ENCODE measurements at places on chromosomes 3 and 15.

DNA sequence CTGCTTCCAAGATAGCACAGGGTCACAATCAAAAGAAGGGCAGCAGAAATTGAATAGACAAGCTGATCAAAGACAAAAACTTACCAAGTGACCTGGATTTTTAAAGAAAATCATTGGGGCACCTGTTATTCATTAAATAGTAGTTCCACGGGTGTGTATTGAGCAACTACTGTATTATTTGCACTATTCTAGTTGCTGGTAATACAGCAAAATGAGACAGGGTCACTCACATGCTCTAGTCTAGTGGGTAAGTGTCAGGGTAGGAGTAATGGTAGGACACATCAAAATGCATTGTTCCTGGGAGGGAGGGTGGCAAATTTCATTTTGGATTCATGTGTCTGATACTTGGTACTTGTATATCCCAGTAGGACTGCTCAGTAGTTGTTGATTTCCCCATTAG is 127.9 kb downstream of the SQOR start:
- no peak for DNase-seq

GRCh38 chr3:127373441-127374085 is 85.7 kb upstream of the PRR20G start:
- no peak for DNase-seq

DNA sequence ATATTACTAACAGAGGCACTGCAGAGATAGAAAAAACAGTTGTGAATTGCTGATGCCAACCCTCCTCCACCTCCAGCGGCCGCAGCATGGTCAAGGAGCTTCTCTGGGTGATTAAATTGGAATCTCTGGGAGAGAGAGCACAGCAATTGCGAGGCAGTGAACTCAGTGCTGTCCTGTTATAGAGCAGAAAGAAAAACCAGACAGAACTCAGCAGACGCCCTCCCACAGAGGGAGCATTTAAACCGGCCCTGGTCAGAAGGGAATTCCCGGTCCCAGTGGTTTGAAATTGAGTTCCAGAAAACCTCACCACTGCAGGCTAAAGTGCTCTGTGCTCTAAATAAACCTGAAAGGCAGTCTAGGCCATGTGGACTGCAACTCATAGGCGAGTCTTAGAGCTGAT is 175.4 kb downstream of the SQOR start:
- DNase-seq = no peak

GRCh38 chr3:128400671-128401070 is 66.0 kb downstream of the DNAJB8 start:
- no peak for DNase-seq

DNA sequence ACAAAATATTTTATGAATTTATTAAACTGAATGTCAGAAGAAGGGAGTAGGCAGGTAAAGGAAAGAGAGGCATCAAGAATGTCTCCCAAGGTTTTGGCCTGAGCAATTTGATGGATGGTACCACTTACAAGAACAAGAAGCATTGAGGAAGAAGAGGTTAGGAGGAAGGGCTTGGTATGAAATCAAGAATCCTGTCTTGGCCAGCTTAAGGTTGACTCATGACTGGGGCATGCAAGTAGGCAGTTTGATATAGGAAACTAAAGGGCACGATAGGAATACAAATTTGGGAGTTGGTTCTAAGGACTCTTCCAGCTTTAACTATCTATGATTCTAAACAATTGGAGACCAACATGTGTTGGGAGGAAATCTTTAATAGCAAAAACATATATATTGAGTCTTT is 79.1 kb downstream of the NTRK3 start:
- DNase-seq = no peak

DNA sequence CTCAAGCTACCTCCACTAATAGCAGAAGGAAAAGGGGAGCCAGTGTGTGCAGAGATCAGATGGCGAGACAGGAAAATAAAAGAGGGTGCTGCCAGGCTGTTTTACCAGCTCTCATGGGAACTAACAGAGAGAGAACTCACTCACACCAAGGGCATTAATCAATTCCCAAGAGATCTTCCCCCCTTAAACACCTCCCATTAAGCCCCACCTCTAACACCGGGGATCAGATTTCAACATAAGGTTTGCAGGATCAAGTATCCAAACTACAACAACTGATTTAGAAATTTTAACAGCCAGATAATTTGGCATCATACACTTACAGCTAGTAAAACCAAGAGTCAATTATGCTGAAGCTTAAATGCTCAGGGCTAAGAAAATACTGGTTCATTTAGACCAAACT is 18.9 kb downstream of the CD200 start:
- DNase-seq = peak; percentile 100

DNA sequence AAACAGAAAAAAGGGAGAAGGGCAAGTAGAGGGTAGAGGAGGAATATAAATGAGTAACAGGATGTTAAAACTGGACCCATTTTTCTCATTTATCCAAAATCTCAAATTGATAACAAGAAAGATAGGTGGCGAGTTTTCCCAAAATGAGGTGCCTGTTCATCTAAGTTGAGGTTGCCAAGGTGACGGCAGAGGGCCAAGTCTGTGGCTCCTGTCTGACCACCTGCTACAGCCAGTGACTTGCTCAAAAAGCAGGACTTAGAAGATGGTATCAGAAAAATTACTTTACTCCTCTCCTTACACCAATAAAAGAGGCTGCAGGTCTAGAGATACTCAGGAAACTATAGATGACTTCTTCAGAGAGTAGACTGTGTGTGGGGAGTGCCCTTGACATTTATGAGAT is 137.6 kb upstream of the ZNF385D start:
- DNase-seq = no peak

DNA sequence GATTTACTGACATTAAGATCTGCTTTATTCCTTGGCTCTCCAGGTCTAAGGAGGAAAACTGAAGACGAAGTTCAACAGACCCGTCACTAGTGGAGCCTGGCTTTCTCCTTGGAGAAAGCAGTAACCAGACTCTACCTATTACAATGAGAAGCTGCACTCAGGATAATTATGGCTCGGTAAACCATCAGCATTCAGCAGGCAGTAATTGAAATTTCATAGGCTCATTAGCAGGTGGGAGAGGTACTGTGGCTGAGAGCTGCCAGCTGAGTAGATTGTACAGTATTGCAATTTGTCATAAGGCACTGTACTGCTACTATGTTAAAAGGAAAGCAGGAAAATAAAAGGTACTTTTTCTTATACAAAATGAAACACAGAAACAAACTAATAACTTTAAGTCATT is 51.2 kb downstream of the CHAC1 start:
- peak; percentile 4 for DNase-seq

DNA sequence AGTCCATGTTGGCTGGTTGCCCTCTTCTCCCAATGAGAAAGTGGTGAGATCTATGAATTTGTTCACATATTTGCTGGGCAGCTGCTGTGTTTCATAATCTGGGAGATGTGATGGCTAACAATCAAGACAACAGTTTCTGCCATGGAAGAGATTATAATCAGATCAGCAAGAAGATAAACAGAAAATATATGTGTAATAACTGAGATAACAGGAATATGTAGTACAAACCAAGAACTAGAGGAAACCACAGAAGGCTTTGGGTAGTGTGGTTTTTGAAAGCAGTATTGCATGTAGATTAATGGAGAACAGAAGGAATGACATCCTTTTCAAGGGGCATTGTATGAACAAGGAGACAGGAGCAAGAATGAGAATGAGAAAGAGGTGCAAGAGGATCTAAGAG is 12.2 kb upstream of the CSTA start:
- DNase-seq = no peak

GRCh38 chr15:39942753-39943150 is 8.8 kb downstream of the EIF2AK4 start:
- no peak for DNase-seq

DNA sequence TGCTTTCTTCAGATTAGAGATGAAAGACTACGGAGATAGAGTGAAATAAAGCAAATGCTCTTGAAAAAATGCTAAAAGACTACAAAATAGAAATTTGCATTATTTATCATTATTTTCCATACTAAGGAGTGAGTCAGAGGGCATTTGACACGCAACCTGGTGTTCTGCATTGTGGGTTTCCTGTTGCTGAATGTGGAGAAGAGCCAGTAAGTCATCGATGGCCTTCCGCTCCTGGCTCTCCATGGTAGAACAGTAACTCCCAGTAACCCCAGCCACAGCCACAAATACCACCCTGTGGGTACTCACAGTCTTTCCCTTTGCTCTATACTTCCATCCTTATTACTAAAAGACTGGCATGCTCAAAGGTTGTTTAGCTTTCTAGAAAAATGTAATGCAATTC is 61.5 kb downstream of the CGGBP1 start:
- DNase-seq = no peak

- no peak for DNase-seq
Observed at GRCh38 chr3:149118724-149119123, 10.7 kb upstream of the HPS3 start.

DNA sequence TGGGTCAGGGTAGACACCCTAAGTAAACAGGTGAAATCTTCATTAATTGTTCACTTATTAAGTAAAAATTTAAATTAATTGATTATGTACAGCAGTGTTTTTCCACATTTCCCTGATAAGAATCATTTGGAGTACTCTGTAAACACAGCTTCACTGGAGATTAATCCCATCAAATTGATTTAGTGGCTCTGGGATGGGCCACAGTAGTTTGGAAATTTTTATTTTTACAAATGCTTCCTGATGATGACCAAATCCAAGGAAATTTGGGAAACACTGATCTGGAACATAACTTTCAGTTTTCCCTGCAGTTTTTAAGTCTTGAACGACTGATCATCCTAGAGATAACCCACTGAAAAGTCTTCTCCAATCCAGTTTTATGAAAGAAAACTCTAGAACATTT is 18.8 kb upstream of the RPLP1 start:
- no peak for DNase-seq

DNA sequence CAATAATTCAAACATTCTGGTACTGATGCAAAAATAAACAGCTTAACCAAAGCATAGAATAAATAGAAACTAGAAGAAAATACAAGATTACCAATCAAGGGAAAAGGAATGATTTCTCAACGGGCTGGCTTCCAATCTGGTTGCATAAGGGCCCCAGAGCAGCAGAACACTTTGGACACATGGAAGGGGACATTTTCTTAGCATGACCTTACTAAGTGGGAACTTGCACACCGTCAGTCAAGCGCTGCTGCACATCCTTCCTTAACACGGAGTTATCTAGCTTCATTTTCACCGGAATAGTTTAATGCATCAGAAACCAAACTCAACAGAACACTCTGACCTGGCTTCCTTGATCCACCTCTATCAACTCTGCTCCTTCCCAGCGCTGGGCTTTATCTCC is 388.5 kb downstream of the VPS13C start:
- no peak for DNase-seq

- peak; percentile 70 for DNase-seq
Observed at GRCh38 chr3:149967086-149967685, 3.5 kb downstream of the PFN2 start.

DNA sequence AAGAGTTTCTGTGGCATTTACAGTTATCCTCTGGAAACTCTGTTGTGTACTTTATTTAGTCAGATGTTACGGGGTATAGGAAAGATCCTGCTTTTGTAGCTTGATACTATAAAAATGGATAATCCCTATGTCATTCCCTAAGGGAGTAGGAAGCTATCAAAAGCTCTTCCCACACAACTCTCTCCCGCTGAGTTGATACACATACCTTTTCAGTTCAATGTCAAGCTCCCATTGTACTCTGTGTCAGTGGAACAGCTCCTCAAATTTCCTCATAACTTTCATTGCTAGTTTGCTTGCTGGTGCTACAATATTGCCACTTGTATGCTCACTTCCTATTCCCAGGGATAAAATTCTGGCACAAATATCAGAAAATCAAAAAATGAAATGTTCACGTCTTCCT is 893.3 kb upstream of the GBE1 start:
- no peak for DNase-seq

DNA sequence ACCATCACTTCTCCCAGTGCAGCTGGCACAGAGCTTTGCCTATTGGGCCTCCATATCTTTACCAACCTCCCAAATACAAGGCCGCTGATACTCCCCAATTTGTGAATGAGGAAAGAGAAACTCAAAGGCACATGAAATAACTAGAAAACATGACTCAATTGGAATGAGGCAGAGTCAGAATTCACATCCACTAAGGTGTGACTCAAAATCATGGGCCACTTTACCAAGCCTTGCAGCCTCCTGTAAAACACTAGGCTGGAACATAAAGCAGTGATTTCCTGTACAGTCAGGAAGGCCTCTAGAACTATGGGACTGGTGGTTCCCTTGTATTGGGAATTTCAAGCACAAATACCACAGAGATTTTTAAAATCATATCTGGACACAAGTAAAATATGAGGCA is 128.6 kb downstream of the DCLK3 start:
- DNase-seq = no peak

GRCh38 chr3:170443457-170443856 is 24.8 kb downstream of the CLDN11 start:
- no peak for DNase-seq

DNA sequence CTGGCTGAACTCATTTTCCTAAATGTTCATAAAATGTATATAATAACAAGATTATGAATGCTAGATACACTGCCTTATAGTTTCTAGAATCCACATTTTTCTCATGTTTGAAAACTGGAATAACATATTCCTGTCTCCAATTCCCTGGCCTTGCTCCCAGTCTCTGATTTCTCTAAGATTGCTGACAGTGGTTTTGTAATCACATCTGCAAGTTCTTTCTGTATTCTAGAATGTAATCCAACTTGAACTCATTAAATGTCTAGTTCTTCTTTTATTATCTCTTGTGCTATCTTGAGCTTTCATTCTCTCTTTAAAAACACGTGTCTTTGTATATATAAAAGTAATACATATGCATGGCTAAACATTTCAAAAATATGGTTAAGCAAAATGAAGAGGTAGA is 215.2 kb upstream of the ADAMTS9 start:
- DNase-seq = no peak

DNA sequence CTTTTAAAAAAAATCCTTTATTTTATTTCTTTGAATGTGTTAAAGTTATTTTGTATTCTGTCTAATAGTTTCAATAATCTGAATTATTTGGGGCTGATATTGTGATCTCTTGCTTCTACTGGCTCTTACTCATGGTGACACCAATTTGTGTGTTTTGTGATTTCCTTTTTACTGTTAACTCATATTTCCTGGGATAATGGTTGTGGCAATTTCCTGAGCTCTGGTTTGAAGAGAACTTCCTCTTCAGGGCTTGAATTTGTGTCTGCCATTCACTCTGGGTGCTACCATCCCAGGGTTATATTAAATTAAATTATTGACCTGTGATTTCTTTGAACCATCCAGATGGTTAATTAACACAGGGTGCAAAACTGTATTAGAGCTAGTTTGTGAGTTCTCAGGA is 60.4 kb upstream of the RNF7 start:
- no peak for DNase-seq

DNA sequence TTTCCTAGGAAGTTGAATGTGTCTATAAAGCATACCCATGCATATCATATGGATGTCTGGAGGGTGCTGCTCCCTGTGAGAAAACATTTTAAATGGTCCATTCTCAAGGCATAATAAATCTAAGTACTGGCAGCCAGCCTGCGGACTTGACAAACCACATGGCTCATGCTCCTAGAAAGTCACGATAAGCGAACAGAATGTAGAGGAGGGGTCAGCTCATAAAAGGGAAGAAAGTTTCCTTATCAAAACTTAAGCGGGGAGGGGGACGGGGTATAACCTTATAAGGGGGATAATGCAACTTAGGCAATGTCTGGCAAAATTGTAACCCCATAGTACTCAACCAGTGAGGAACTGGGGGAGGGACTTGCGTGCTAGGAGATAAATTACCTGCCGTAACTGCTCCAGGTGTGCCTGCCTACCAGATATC is 159.8 kb upstream of the LMCD1 start:
- DNase-seq = no peak

GRCh38 chr3:160402221-160403027 is 3.0 kb downstream of the SMC4 start:
- no peak for DNase-seq

GRCh38 chr15:62896969-62897486 is 145.5 kb upstream of the TPM1 start:
- no peak for DNase-seq
